Stimulated activated CD8-positive, alpha-beta memory T cell treated with anti-CD3 and anti-CD28 coated beads, Interleukin-4, amount 100 ng/mL, for 4 hours (primary cell): ENCODE measurements at places on chromosomes 1 and 21.

GRCh38 chr1:69985376-69985775 is 220.0 kb downstream of the LRRC40 start:
- DNase-seq, result no peak

DNA sequence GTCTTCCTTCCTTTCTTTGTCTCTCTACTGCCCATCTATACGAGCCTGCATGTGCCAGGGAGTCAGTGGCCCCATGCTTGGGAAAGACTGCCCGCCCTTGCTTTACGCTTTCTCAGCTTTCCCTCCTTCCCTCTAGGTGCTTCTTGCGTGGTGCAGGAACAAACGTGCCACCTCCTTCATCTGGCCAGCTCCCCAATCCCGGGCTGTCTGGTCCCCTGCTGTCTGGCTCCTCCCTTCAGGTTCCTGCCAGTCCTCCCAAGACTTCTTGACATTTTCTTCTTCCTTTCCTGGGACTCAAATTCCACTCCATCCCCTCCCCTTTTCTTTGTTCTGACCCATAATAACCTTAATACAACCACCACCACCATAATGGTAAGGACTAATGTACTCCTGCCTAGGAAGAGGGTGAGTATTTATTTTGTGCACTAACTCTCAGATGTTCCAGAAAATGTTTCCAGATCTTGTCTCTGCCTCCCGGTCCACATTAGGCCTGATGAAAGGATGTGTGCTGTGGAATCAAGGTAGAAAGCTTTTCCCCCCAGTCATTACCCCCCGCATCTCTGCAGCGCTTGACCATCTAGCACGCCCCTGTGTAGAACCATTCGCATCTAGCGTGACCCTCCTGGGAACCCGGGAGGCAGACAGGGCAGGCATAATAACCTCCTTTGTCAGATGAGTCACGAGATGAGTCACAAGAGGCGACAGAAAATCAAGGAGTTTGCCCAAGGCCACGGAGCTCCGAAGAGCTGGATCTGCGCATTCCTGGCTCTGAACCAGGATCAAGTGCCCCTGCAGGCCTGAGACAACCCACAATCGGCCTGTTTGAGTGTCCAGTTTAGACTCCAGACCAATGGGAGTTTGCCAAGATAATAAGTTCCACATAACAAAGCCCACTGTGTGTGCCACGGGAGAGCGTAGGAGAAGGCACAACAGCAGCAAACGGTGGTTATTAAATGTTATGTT is 60.1 kb upstream of the NEK2 start:
- no peak for DNase-seq

DNA sequence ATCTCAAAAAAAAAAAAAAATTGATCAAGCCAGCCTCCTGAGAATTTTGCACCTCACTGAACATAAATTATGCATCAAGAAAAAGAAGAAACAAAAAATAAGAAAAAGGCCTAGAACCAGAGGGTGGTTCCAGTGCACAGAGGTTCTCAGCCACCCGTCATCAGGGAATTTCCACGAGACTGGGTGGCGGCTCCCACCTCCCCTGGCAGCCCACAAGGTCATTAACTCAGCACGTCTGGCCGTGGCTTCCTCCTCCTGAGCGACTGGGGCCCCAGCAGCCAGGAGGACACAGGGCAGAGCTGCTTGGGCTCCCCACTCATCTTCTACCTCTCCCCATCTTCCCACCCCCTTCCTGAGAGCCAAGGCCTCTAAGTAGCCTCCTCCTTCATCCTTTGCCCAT is 15.7 kb upstream of the TMEM51 start:
- DNase-seq, result no peak

- DNase-seq, result no peak
Observed at GRCh38 chr1:227006226-227006796, 66.2 kb downstream of the COQ8A start.

GRCh38 chr1:10456661-10457060 is 6.8 kb downstream of the CORT start:
- no peak for DNase-seq

- no peak for DNase-seq
Observed at GRCh38 chr1:212104586-212105325, 69.2 kb downstream of the DTL start.
